ENCODE measurements at places on chromosomes 11 and 22.

GRCh38 chr11:69210310-69211035, 54.7 kb downstream of the SMIM38 start:
- DNase-seq, result no peak

DNA sequence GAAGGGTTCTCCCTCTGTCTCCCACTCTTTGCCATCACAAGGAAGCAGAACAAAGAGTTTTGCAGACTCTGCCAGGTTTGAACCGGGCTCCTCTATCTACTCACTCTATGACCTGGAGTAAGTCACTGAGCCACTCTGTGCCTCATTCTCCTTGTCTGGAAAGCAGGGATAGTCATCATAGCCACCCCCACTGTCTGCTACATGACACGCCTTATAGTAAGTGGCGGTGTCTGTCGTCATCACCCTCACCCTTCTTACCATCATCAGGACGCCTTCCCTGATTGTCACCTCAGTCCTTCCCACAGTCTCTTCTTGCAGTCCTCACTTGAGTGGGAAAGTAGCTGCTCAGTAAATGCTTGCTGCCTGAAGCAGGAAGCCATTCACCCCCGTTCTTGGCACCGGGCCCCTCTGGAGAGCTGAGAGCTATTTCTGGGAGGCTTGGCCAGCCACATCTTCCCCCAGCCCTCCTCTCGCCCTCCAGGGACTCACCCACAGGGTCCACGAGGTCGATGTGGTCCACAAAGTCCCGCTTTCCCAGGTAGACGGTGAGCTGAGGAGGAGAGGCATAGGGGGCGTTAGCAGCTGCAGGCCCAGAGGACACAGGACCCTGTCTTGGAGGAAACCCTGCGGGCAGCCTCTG, 46.4 kb downstream of the TPBGL start:
- no peak for DNase-seq

GRCh38 chr22:40050258-40050657, 55.5 kb downstream of the FAM83F start:
- DNase-seq, result no peak

DNA sequence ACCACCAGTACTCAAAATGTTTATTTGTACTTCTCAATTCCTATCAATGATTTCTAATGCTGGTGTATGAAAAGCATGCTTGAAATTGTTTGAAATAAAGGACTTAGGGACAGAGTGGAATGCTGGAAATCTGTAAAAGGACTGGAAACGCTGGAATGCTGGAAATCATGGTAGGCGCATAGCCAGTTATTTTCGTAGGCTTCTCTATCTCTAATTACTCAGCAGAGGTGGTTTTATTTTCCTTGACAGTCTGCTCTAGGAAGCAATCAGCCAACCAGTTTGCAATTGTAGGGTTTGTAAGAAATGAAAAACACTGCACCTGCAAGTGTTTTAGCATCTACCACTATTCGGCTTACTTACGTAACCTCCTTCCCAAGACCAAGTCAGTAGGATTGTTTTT, 788 bp downstream of the LIN7C start:
- DNase-seq, result no peak

GRCh38 chr11:69493931-69494821, 12.7 kb downstream of the LINC01488 start:
- no peak for DNase-seq

DNA sequence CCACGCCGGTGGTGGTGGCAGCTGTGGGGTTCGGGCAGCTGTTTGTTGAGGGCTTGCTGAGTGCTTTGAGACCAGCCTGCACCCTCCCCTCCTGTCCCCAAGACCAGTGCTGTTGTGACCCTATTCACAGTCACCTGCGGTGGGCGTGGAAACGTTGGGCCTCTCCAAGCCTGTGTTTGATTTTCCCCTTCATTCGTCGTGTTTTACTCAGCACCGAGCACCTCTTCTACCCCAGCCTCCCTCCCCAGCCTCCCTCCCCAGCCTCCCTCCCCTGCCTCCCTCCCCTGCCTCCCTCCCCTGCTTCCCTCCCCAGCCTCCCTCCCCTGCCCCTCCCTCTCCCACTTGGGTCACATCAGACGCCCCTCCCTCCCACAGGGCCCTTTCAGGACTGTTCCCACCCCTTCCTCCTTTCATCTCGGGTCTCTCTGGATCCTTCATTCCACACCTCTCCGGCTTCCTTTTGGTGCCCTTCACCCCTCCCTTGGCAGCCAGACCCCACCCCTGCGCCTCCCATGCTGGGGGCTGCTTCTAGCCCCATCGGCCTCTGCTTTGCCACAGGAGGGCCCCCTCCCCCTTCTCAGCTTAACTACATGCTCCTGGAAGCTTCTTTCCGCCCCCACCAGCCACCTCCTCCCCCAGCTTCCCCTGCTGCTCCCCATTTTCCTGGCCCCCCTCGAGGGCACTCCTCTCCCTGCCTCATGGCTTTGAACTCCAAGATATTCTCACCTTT, 14.8 kb downstream of the FRMD8 start:
- DNase-seq, result no peak
